Amniotic stem cell (primary cell): ENCODE measurements at places on chromosomes 11 and 22.

DNA sequence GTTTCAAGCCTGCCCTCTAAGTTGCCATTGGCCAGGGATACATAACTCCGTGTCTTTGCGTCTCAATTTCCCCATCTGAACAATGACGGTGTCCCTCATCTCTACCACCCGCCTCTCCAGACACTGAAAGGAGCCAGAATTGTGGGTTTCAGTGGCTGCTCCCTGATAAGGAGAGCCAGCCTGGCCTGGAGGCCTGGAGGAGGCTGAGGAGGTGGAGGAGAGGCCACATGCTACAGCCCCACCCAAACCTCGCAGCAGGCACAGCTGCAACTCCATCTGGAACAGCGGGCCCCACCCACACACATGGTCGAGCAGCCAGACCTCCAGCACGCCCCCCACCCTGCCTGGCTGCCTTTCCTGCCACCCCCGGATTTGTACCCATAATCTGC is 34.4 kb upstream of the CD82 start:
- no peak for DNase-seq

DNA sequence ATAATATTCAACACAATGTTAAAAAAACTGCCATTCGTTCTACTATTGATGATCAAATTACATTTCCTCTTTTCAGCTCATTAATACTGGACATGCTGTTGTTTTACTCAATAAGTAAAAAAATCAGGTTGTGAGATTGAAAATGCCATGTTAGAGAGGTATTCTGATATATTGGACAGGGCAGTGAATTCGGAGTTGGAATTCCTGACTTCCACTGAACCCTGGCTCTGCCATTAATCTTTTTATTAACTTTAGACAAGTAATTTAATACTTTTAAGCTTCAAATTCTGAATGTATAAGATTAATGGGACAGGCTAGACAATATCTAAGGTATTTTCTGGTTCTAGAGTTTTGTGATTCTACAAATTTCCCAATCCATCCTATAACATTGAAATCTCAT is 12.2 kb upstream of the NOX4 start:
- no peak for DNase-seq

- DNase-seq = no peak
Observed at GRCh38 chr22:30650508-30651116, 15.0 kb downstream of the SLC35E4 start.

DNA sequence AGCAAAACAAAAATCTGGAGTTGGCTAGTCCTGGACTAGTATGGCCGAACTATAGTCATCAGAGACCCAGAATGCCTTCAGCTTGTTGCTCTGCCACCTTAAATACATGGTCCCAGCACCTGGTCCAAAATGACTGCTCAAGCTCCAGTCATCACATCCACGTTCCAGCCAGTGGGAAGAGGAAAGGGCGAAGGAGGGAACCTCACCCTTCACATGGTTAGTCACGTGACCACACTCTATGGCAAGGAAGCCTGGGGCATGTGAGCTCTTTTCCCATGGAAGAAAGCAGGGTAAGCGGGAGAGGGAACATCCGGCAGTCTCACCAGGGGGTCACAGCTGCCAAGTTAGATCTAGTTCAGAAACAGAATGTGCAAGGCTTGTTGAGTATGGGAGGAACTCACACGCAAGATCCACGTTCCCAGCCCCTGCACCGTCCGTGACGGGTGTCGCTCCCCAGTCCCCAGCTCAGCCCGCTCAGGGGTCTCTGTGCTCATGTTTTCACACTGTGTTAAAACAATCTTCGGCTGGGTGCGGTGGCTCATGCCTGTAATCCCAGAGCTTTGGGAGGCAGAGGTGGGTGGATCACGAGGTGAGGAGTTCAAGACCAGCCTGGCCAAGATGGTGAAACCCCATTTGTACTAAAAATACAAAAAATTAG is 1.9 kb upstream of the ANO9 start:
- no peak for DNase-seq

- peak; percentile 55 for DNase-seq
Observed at GRCh38 chr11:83272627-83273026, 13.5 kb downstream of the CCDC90B start.

- DNase-seq = peak; percentile 58
Observed at GRCh38 chr22:46934746-46935491, 172.5 kb downstream of the TBC1D22A start.

GRCh38 chr11:17019232-17019631 is 5.0 kb upstream of the PLEKHA7 start:
- DNase-seq = no peak

GRCh38 chr11:75554258-75555022 is 7.6 kb upstream of the SERPINH1 start:
- DNase-seq = peak; percentile 91

DNA sequence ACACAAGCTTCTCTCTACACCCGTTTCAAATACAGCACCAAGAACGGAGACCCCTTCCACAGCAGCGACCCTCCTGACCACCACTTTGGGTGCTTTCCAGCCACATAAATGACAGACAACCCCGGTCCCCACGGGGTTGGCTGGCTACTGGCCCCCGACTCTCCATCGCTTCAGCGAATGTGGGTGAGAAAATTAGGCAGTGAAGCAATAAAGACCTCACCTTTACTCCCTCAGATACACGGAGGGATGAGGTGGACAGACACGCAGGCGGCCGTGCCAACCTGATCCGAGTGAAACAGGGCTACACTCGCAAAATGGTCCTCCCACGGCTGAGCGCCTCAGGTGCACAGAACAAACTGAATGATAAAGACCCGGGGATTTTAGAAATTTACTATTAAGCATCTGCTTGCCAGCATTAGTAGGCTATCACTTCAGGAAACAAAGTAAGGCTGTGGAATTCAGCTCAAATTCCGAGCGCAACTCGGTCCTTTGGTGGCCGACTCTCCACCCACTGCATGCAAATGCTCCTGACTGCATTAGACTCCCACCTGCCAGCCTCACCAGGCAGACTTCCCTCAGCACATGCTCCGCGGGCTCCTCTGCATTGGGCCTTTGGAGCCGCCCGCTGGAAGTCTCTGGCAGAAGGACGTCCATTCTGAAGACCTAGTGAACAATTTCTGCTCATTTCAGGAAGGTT is 12.8 kb upstream of the EFCAB6 start:
- no peak for DNase-seq

- no peak for DNase-seq
Observed at GRCh38 chr22:22945195-22945594, 57.6 kb downstream of the IGLL5 start.

- DNase-seq = no peak
Observed at GRCh38 chr11:11472106-11472505, 119.1 kb upstream of the CSNK2A3 start.

- no peak for DNase-seq
Observed at GRCh38 chr22:37471727-37472417, 14.3 kb downstream of the MFNG start.

GRCh38 chr11:84558085-84558905 is 1068.8 kb downstream of the DLG2 start:
- no peak for DNase-seq

GRCh38 chr11:123580557-123581275 is 73.7 kb downstream of the SCN3B start:
- DNase-seq = no peak

DNA sequence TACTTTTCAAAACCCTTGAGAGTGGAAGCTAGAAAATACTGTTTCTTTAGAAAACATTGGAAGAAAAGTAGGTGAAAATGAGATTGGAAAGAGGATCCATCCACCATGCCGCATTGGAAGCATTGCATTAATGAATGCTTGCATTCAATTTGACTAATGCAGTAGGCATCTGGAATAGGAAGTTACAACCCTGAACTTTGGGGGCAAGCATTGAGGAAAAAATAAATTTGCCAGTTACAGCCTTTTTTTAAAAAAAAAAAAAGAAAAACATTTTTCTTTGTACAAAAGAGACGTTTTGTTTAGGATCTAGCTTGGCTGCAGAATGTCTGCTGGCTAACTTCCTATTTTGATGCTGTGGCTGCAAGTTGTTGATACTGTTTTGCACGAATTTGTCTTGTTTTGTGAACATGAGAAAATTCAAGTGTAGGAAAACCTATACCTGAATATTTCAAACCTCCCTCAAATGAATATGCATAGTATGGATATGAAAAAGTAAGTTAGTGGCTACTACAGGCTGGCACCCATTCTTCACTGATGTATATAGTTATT is 28.1 kb downstream of the RTN3 start:
- DNase-seq = no peak

- no peak for DNase-seq
Observed at GRCh38 chr22:22218302-22218701, 26.3 kb upstream of the VPREB1 start.

DNA sequence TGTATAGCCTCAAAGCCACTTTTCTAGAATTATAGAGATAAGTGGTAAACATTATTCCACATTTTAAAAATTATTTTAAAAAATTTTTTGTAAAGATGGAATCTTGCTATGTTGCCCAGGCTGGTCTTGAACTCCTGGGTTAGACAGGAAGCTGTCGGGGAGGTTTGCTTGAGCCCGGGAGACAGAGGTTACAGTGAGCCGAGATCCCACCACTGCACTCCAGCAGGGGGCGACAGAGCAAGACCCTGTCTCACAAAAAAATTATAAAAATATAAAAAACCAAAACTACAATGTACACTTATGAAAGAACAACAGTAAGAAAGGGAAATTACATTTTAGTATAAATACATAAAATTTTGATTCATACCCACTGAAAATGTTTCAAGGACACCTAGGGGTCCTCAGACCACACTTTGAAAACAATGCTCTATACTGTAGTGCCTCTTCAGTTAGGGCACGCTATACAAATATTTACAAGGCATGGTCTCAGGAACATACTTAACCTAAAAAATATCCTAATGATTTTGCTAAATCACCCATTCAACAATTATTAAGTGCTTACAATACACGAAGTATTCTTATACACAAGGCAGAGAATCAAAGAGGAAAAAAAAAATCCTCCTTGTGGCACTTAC is 111.2 kb downstream of the MRTFA start:
- no peak for DNase-seq

GRCh38 chr11:124877910-124878758 is 12.9 kb downstream of the ROBO3 start:
- DNase-seq = no peak

DNA sequence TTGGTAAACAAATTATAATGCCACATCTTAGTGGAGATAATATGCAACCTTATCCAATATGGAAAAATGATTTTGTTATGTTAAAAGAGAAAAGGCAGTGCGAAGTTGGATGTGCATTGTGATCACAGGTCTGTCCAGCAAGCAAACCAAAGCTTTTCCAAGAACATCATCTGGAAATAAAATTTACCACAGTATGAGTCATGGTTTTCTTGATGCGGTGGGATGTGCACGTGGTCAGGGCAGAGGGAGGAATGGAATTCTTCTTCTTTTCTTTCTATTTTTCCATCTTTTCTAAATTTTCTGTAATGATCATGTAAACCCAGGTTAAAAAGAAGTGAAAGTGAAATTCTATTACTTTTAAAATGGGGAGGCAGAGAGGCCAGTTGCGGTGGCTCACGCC is 169.8 kb downstream of the C11orf91 start:
- DNase-seq = no peak

GRCh38 chr11:1300569-1301187 is 8.8 kb downstream of the TOLLIP start:
- no peak for DNase-seq

DNA sequence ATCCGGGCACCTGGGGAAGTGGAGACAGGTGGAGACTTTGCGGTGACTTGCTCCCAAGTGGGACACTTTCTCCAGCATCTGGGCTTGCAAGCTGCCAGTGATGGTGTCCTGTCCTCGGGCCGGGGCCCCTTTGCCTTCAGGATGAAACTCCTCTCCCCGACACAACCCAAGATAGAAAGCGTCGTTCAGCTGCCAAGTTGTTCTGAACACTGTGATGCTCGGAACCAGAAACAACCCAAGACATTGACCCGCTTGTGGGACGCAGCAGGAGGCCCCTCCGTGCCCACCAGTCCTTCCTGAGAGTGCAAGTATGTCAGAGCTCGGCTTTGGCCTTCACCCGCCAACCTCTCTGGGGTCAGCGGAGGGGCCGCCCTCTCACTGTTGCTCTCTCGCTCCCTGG is 31.3 kb downstream of the LINC01488 start:
- DNase-seq = no peak

DNA sequence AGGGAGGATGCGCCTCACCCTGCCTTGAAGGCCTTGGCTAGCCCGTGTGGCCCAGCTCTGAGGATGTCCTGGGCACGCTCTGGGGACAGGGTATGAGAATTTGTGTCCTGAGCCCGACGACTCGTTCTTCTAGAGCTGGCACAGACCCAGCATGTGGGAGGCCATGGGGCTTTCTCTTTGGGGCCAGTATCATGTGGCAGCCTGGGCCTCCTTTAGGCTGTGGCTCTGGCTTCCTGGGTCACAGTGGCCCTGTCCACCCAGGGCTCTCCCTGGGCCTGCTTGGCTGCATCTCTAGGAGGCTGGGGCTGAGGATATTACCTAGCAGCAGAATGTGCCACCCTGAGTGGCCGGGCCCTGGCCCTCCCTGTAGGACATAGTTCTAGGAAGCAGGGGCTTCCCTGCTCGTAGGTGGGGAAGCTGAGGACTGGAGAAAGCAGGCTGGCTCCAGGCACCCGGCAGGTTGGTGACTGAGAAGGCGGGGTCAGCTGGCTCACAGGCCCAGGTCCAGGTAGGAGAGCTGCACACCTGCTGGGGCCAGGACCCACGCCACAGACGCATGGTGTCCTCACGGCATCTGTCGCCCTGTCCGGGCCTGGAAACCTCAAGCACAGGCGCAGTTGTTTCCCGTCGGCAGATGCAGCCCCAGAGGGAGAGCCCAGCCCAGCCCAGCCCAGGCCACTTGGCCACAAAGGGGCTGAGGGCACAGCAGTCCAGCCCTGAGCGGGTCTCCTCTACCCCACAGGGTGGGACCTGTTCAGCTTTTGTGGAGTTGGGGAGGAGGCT is 6.8 kb downstream of the CCDC188 start:
- DNase-seq = no peak

DNA sequence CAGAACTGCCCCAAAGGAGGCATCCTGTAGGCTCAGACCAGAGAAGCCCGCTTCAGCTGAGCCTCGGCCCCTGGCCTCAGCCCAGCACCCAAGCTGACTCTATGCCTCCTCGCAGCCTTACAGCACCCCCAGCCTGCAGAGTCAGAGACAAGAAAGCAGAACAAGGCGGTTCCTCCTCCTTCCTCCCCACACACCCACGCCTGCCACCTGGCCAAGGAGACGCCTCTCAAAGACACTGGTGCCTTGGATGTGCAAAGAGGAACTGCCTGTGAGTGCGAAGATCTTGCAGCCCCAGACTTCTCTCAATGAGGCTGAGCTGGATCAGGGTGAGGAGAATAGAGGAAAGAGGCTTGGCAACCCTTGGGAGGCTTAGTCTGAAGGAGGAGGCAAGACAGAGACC is 60.2 kb downstream of the PDE2A start:
- no peak for DNase-seq

- no peak for DNase-seq
Observed at GRCh38 chr11:85732965-85733364, 47.0 kb upstream of the CCDC89 start.

- DNase-seq = no peak
Observed at GRCh38 chr11:93997741-93998140, 23.4 kb upstream of the HEPHL1 start.
